Right lung (tissue), 10 donors: ENCODE measurements at places on chromosomes 6 and 20. TPM values are rescaled to one million over a fixed set of nuclear protein-coding genes. Genes with fewer than 3 reads are reported as not detected.
A peak's percentile ranks its signal among the peaks of the same experiment; 100 is the strongest.

PAX1 gene
- 0.22 TPM for polyA plus RNA-seq

GRCh38 chr20:37786043-37786442 is 92.2 kb downstream of the CTNNBL1 start:
- no peak for DNase-seq

- DNase-seq, result peak; percentile 87
These were observed 28.0 kb upstream of the TULP4 start for GRCh38 chr6:158284007-158284875.

DNA sequence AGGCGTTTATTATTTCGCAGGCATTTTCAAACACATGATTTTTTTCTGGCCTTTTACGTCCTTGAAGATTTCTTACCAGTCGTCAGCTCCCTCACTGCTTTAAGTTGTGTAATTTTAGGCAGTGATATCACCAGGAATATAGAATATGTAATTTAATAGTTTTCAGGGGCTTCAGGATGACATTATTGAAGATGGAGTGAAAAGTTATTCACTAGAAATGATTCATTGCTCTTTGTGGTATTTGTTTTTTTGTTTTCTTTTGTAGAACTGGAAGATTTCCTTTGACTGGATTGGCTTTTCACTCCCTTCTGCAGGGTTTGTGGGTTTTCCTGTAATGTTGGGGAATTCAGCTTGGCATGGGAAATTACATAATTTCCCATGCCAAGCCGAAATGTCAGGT is 2.0 kb downstream of the LRRC1 start:
- DNase-seq, result no peak

NKX2-2 gene
- 0.15 TPM for polyA plus RNA-seq
